Stimulated activated CD8-positive, alpha-beta memory T cell treated with anti-CD3 and anti-CD28 coated beads, Interleukin-15, amount 100 ng/mL, for 4 hours (primary cell): ENCODE measurements at places on chromosomes 3 and 15.

DNA sequence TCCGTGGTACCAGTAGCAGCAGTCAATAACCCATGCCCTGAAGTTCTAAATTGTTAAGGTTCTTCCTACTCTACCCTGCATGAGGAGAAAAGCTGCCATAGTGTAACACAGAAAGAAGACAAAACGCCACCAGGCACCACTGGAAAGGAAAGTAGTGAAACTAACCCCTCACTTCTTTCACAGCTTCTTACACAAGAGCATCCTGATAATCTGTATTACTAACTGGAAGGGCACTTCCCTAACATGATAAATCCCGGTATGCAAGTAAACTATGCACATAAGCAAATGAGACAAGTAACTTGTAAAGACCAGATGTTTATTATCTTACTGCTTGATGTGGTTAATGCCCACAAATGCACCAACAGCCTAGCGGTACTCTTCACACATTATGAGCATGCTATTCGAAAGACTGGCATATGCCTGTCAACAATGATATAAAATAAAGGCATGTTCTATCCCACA is 141.3 kb downstream of the ADAM10 start:
- DNase-seq: no peak

DNA sequence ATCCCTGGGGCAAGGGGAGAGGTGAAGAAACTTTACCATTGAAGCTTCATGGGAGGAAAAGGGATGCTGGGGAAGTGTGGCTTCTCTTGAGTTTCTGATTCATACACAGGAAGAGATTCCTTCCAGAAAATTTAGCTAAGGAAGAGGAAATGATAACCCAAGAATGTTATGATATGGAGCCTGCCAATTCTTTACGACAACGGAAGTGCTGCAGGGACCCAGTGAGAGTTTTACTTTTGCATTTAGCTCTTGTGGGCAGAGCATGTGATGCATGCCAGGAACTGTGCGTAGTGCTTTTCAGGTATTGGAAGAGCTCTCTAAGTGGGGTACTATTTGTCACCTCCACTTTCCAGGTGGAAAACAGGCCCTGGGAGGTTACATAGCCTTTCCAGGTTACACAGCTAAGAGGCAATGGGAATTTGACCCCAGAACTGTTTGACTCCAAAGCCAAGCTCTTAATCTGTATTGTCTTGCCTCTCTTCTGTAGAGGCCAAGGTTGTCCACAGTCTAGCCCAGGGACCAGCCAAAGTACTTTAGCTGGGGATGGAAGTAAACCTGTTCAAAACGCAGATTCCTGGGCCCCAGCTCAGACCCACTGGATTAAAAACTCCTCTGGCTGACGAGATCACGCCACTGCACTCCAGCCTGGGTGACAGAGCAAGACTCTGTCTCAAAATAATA is 23.0 kb downstream of the CMTM7 start:
- no peak for DNase-seq

DNA sequence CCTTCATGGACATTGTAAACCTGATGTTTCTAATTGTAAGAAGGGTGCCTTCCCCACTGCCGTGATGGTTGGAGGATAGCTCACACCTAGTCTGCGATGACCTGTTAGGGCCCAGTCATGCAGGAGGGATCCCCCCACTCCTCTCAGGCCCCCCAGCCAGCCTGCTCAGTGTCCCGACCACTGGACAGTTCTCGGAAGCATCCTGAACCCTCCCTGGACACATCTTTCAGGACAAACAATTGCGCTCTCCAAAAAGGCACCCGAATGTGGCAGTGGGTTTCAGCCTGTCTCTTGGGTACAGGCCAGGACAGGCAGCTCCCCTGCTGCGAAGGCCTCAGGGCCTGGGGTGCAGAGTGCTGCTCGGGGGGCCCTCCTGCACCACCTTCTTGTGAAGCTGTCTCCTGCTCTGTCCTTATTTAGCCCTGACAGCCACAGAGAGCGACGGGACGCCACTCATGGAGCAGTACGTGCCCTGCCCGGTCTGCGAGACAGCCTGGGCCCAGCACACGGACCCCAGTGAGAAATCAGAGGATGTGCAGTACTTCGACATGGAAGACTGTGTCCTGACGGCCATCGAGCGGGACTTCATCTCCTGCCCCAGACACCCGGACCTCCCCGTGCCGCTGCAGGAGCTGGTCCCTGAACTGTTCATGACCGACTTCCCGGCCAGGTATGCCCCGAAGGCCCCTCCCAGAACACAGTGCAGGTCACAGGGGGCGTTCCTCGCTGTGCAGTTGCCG is 132.3 kb downstream of the LRRK1 start:
- no peak for DNase-seq

GRCh38 chr3:121496786-121497185 is 49.0 kb downstream of the POLQ start:
- no peak for DNase-seq

DNA sequence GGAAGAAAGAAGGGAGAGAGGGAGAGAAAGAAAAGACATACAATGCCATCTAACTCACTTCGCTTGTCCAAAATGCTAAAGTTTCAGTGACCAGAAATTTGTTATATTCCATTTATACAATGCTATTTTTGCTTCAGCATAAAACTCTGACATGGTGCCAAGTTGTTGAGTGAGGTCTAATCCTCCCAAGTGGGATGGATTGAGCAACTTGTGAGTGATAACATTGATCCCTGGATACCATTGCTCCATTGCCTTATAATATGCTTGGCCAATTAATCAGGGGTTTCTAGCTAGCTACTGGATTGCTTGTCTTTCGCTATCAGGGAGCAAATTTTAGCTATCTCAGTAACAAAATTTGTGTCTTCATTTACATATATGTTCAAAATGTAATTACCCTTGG is 615.6 kb upstream of the DPPA4 start:
- no peak for DNase-seq

DNA sequence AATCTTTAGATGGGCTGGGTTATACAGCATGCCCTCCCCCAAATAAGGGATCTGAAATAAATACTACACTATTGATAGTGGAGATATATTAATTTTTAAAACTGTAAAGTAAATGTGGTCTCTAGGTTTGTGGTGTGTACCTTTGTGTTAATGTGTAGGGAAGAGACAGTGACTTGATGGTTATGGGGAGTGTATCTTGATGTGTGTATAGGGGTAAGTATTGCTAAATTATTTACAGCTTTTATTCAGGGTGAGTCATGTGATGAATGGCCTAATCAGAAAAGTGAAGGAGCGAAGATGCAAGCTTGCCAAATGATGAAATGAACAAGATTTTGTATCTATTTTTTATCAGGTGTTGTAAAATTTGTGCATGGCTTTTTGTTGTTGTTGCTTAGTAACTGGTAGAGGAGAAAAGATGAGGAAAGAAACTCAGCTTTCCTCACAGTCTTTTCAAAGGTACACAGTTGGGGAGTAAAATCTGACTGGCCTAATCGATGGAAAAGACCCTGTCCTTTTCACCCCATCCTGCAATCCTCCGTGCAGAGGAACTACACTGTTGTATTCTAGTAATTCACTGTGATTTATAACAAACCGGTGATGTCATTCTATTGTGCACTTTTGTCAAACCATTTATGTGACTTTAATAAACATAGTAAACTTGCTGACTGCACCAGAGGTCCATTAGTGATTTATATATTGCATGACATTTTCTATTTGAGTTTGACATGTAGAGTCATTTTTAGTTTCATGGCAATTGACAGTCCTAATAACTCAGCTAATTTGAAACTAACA is 17.7 kb downstream of the FEM1B start:
- no peak for DNase-seq

DNA sequence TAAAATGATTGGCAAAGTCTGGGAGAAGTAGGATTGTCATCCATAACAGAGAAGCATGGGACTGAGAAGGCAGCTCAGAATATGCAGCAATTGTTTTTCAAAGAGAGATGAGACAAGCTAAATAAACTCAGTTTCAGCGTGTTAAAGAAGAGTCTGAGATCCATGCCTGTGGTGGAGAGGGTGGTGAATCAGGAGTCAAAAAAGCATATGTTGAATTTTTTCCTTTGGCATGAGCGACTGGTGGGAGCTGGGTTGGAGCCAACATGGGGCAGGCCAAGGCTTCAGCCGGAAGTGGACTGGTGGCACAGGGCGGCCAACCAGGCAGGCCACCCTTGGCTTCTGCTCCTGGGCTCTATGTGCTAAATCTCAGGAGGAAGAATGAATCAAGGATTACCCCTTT is 102.0 kb downstream of the SST start:
- DNase-seq: no peak

GRCh38 chr15:42994546-42994945 is 74.0 kb upstream of the TTBK2 start:
- DNase-seq: no peak

DNA sequence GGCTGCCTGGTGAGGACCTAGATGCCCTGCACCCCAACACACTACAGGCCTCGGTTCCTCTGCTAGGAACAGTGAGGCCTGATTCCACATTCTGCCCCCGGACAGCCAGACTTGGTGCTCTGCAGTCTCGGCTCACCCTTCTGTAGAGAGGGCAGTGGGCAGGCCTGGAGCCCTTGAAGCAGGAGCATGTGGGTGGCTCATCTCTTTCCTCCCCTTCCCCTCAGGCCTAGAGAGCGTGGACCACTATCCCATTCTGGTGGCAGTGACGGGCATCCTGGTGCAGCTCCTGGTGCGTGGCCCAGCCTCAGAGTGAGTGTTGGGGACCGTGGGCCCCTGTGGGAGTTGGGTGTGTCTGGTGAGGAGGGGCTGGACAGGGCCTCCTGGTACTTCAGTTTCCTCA is 3.3 kb downstream of the AMIGO3 start:
- DNase-seq: no peak
